ENCODE measurements at places on chromosomes 5 and 9. TPM values are rescaled to one million over a fixed set of nuclear protein-coding genes. Genes with fewer than 3 reads are reported as not detected.

The ARL14EPL gene
- total RNA-seq = not detected

The SH3RF2 gene
- 0.40 TPM for total RNA-seq

The TAL2 gene
- not detected for total RNA-seq

The AFAP1L1 gene
- 15.4 TPM for total RNA-seq

The SLC34A1 gene
- total RNA-seq = 0.27 TPM

The BTNL3 gene
- total RNA-seq = not detected

GRCh38 chr9:16236882-16237281 lies 633.6 kb downstream of the BNC2 start:
- no peak for DNase-seq

DNA sequence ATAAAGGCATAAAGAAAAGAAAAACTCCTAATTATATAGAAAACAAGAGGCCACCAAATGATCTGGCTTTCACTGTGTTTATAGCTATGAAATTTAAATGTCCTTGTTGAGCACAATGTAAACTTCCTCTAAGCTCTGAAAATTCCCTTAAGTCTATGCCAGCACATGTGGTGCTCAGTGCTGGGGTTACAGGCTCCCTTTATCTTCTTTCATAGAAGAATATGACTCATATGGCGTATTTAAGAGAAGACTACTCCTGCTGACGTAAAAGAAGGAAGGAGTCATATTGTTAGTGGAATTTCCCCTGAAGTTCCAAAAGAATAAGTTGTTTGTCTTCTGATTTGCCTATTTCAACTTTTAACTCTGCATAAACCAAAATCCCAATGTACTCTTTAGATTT lies 30.4 kb downstream of the RNF145 start:
- DNase-seq = no peak

- peak; percentile 44 for DNase-seq
These were observed 41.3 kb downstream of the PPARGC1B start for GRCh38 chr5:149771216-149771980.

- no peak for DNase-seq
These were observed 6.7 kb upstream of the BICD2 start for GRCh38 chr9:92771309-92771708.

- DNase-seq = no peak
These were observed 28.4 kb downstream of the FBXW11 start for GRCh38 chr5:171978016-171978415.

GRCh38 chr9:80359941-80360881 lies 788.4 kb downstream of the TLE4 start:
- DNase-seq = no peak

DNA sequence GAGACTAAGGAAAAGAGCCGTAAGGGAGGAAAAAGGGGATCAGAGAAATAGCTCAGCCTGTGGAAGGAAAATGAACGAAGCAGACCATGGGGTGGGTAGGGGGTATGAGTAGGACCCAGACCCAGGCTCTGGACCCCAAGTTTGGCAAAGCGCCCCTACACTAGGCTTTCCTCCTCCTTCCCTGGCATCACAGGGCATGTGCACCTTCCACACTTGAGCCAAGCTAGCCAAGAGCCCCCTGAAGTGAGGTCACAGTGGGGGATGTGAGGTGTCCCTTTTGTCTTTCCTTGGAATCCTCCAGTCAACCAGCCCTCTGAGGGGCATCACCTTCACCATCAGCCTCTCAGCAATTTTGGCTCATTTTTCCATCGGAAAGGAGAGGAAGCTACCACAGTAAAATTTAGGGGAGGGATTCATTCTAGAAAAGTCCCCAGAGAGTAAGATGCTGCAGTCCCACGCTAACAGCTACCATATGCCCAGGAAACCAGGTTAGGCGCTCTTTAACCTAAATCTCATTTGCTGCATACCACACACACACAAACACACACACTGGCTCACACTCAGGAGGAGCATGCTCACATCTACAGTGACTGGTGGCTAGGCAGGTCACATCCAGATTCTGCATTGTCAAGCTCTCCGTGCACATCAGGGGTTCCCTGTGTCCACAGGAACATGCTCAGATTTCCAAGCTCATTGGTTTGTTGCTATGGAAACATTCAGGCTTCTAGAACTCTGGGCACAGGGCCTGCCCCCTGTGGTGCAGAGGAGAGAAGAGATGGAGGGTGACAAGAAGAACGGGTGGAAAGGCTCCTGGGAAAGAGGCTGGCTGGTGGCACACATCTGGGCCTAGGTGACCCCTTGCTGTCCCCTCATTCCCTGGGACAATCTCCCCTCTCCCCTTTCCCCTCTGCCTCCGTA lies 9.9 kb downstream of the REEP2 start:
- no peak for DNase-seq

- no peak for DNase-seq
These were observed 470 bp upstream of the SLC22A5 start for GRCh38 chr5:132369007-132369473.

GRCh38 chr5:139103762-139104161 lies 94.4 kb downstream of the SIL1 start:
- no peak for DNase-seq

GRCh38 chr9:119337573-119337972 lies 31.7 kb downstream of the BRINP1 start:
- no peak for DNase-seq

DNA sequence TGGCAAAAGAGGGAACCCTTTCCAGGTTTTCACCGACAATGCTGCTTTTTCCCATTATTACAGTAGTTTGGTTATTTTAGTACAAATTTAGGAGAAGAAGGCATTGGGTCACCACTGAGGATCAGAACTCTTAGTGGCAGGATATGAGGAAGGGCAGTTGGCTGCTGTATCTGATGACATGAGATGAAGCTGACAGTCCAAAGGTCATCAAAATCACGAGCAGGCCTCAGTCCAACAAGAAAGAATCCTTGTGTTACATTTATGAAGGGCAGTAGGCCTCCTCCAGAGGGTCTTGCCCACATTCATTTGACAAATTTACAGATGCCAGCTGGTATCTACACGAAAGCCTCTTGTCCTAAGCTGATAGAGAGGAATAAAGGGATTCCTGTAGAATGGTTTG lies 49.5 kb upstream of the COL15A1 start:
- DNase-seq = no peak

- no peak for DNase-seq
These were observed 394.0 kb upstream of the KLF4 start for GRCh38 chr9:107883496-107884124.

DNA sequence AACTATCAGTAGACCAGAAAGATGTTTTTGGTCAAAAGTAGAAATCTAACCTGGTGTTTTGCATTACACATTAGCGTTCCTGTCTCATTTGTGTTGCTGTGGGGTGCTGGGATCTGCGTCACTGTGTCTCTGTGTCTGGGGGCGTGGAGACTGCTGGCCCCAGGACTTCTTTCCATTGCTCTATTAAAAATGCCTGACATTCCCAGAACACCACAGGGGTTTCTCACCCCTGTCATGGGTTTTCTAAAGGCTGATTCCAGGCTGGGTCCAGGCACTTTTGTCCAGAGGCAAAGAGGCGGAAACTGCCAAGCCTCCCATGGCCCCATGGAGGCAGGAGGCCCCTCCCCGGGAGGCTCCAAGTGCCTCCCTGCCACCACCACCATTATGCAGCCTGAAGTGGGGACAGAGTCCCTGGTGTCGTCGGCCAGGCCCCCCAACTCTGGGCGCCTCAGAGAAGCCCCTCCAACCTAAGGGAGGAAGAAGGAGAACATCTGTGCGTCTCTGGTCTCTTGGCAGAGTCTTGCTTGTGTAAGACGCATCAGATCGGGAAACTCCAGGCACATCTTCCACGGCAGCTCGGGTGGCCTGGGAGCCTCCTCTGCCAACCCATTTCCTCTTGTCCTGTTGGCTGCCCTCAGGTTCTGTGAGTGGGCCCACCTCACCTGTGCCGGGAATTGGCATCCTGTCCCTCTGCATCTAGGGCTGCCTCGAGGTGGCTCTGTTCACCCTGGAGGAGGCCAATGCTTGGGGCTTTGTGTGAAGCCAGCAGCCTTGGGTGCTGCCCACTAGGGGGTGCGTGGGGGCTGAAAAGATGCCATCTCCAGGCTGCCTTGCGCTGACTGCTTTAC lies 13.8 kb upstream of the PLEKHG4B start:
- DNase-seq = peak; percentile 67

- DNase-seq = no peak
These were observed 27.1 kb downstream of the GRAMD2B start for GRCh38 chr5:126450346-126450745.

DNA sequence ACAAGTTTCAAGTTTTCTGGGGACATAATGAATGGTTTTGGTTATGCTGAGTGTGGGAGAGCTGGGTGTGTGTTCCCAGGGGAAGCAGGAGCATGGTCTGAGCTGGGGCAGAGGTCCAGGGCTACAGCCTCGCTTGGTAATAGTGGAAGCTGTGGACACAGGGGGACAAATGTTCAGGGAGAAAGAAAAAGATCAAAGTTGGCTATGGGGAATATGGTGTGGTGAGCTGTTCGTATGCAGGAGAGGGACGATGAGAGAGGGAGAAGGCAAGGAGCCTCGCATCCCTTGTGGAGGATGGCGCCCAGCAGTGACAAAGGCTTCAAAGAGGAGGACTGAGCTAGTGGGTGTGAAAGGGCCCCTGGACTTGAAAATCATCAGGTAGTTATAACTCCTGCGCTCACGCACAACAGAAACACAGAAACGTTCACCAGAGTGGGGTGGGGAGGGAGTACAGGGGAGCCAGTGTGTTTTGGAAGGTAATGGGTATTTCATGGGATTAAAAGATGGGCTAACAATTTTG lies 77.2 kb downstream of the TENT4A start:
- DNase-seq = no peak

DNA sequence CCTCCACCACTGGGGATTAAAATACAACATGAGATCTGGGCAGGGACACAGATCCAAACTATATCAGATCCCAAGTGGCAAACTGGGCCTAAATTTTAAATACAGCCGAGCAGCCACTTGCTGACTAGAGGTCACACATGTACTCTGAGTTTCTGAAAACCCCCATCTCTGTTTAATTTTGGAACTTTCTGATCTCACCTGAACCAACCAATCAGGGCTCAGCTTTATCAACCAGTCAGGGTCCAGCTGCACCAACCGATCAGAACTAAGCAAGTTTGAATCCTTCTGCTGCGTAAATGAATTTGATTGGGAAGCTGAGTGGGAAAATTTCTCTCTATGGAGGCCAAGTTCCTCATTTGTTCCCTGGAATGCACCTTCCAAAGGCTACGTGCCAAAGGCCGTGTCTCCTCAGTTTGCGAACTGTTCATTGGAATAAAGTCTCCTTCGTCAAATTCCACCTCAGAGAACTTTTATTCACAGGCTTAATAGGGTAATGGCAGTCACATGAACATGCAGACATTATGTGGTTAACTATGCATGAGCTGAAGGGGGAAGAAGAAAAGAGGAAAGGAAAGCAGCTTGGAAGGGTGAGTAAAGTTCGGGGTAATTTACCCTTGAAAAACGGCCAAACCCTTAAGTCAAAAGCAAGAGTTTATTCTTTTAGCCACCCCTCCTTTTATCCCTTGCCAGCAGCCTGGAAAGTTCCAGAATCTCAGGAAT lies 3.7 kb downstream of the CD180 start:
- no peak for DNase-seq

DNA sequence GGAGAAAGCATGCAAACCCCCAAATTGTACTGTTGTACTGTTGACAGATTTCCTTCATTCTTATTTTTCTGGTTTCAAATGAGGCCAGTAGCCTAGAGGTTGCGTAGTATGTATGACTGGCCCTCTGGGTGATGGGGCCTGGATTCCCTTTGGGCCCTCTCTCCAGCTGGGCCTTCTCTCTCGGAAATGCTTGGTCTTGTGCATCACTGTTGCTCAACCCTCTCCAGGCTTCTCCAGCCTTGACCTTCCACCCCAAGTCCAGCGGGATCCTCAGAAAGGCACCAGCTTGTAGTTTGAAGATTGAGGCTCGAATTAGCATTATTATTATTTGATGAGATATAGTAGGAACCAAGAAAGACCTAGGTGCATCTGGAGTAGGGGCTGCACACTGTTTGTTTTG lies 87.0 kb downstream of the ANGPTL2 start:
- no peak for DNase-seq
